Neural crest cell (in vitro differentiated cells): ENCODE measurements at places on chromosomes 13 and 19.

DNA sequence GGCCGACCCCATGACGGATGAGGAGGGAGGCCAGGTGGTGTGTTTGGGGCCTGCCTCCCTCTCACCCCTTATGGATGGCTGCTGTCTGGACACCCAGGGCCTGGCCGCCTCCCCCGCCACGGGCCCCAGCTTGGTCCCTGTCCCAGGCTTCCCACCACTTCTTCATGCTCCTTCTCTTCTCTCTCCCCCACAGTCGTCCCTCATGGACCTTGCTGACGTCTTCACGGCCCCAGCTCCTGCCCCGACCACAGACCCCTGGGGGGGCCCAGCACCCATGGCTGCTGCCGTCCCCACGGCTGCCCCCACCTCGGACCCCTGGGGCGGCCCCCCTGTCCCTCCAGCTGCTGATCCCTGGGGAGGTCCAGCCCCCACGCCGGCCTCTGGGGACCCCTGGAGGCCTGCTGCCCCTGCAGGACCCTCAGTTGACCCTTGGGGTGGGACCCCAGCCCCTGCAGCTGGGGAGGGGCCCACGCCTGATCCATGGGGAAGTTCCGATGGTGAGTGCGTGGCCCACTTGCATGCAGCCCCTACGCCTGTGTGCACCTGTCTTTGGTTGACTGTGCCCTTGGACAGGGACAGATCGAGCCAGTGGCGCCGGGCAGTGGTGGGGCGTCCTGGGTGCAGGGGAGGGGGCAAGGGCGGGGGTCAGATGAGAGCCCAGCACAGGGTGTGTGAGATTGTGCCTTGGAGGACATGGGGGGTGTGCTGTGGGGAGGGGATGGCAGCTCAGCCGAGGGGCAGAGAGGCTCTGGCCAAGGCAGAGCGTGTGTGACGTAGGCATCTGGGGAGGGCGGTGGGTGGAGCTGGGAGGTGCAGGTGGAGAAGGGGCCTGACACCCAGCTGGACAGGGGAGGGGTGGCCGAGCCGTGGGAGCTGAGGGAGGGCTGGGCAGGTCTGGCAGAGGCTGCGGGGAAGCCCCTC is 16.8 kb downstream of the EPN1 start:
- DNase-seq = no peak

- no peak for DNase-seq
Measured at GRCh38 chr19:19661675-19662251, 1.7 kb downstream of the ATP13A1 start.

DNA sequence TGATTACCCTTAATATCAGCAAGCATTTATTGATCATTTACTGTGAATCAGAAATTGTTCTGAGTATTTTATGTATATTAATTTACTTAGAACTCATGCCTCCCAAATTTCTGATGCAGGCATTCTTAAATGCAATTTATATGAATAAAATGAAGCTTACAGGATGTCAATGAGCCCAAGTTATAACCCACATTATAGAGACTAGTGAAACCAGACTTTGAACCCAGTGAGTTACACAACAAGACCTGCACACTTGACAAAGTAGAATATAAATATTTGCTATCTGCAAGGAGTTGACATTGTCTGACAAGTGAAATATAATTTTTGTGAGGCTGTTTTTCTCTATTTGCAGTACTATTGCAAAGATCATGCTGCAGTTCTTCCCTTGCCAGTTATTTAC is 656.0 kb downstream of the GPC5 start:
- DNase-seq = no peak

- no peak for DNase-seq
Measured at GRCh38 chr13:85853161-85853894, 54.1 kb upstream of the SLITRK6 start.

DNA sequence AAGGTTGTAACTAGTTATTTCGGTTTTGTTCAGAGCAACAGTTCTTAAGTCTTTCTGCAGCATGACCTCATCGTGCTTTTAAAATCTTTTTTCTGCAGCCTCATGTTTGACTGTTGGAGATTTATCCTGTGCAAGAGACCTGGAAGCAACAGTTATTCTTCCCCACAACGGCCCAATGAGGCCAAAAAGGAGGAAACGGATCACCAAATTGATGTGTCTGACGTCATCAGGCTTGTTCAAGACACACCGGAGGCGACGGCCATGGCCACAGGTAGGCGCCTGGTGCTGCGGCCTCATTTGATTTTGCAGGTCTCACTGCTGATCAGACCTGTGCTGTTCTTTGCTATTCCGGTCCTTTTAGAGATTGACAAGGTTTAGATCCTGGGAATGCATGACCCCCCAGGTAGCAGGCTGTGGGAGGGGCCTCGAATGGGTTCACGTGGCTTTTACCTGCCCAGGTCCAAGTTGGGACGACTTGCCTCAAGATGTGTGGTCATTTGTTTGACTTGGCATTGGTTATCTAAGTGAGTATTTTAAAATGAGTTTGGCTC is 66.8 kb upstream of the MCF2L start:
- no peak for DNase-seq

DNA sequence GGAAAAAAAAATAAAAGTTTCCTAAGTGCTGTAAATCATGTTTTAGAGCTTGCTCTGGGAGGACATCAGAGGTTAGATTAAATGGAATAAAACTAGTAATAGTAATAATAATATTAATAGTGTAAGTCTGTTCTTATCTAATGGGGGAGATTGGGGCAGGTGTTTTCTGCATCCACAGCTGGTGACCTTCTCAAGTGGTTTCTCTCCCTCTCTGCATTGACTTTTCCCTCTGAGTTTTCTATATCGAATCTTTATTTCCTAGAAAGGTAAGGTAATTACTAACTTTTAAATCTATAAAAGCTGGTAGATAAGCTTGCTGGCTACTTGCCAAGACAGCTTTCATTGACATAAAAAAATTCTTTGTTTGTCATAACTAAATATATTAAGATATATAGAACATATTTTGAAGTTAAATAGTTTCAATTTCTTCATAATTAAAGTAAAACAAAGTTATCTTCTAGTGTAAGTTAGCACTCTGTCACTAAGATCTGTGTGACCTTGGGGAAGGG is 49.6 kb upstream of the DIAPH3 start:
- DNase-seq = no peak

DNA sequence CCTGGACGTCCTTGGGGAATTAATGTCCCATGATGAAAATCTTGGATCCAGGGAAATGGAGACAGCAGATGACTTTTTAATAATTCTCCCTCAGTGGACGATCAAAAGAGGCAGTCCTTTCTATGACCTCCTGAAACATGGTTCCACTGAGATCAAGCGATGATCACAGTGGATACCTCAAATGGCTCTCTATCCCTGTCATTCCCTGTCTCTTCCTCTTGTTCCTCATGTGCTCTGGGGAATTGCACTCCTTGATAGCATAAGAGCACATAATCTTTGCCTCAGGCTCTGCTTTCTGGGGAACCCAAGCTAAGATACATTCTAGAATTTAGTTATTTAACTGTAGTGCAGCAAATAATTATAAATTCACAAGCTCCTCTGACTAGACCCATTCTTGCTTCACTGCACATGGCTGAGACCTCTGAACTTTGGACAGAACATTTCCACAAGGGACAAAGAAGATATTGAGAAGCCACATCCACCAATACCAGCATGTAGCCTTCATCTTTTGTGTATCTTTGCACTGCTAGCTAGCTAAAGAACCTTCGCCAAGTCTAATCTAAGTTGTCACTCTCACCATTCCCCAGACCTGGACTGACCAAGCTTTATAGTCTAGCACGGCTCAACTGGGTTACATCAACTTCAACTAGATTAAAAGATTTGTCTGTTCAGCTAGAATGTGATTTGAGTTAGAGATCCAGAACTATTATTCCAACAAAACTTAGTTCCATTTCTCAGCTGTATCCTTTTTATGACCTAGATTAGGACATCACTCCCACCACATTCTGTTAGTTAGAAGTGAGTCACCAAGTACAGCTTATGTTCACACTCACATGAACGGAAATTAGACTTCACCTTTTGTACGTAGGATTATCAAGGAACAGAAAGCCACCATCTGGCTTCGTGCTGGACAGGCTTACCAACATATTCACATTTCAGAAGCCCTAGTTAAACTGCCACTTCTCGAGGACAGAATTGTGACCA is 142.7 kb downstream of the SUCLA2 start:
- no peak for DNase-seq

- DNase-seq = no peak
Measured at GRCh38 chr13:76750126-76750525, 136.1 kb downstream of the KCTD12 start.

GRCh38 chr13:81487151-81487550 is 1146.2 kb upstream of the SPRY2 start:
- DNase-seq = peak; percentile 12

DNA sequence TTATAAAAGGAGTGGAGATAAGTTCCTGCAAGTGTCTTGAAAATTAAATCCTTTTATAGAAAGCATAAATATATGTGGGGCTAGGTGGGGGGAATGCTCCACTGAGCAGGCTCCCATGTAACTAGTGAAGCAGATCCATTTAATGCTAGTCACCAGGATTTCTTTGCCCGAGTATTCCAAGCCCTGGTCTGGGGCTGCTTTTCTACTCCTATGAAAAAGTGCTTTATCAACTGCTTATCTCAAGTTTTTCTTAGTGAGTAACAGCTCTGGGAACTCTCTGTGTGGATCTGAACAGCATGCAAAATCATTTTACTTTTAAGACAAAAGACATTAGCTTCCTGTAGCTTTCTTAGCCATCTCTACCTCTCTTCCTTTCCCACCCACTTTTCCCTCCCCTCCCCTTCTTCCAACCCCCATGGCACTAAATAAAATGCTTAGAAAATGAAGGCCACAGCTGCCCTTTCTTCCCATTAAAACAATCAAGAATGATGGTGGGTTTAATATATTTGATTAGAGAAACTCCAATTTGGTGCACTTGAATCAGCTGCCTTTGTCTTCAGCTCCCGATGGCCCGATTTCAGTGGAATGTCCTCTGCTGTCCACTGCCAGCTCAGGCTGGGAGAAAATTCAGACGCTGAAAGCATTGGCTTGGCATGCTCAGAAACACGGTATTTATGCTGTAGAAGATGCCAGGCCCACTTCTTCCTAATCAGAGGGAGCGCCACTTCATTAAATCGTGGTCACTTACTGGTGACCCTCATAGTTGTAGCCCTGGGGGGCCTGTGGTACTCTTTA is 475.1 kb downstream of the FOXO1 start:
- no peak for DNase-seq
